ENCODE measurements at places on chromosomes 1 and 21.

- DNase-seq: no peak
Observed at GRCh38 chr21:25985990-25986389, 184.6 kb downstream of the APP start.

DNA sequence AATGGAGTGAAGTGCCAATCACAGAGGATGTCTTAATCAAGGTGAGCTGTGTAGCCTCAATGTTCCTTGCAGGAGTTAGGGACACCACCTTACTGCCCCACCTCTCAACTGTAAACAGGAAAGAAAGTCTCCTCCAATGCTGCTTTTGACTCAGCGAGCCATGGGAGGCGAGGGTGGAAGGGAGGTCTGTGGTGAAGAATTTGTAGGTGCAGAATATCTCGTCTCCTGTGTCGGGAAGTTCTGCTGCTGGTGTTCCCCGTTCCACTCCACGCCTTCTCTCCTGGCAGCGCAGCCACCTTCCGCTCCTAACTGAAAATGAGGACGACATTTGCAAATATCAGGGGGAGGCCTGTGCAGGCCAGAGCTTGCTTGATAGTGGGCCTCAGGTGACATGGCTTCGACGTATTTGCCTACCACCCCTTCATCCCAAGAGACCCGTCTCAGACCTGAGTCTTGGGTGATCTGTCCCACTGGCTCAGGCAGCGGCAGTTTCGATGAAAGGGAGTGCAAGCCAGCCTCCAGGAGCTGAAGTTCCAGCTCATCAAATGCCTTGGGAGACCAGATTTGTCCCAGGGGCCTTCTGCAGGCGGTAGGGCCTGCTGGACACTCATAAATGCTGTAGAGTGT, 368.3 kb upstream of the C1orf174 start:
- DNase-seq: no peak

GRCh38 chr1:203636291-203636690, 9.7 kb downstream of the ATP2B4 start:
- no peak for DNase-seq

DNA sequence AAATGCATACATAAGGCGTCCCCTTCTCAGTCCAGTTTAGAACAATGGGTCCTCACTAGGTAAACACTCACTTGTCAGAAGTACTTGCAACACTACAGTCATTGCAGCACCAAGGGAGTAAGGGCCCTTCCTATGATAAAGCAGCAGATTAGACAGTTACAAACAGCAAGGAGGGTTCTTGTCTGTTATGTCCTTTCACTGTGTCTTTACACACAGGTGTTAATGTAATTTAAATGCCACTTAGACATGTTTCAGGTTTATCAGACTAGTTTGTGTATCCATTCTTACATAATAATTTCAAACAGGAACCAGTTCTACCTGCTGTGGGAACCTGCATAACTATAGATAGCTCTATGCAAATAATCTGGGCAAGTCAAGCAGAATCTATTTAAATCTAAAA, 105.6 kb upstream of the USH2A start:
- peak; percentile 21 for DNase-seq

DNA sequence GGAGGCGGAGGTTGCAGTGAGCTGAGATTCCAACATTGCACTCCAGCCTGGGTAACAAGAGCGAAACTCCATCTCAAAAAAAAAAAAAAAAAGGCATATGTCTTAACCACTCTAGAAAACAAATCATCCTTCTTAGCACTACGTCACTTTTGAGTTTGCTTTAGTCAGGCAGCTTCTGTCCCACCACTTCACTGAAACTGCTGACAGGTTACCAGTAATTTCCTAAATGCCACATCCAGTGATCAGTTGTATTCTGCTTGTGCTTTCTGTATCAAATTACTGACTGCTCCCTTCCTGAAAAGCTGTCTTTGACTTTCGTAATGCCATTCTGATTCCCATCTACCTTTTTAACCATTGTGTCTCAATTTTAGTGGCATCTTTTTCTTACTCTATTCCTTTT, 21.7 kb downstream of the RCOR3 start:
- peak; percentile 27 for DNase-seq
